ENCODE measurements at places on chromosomes 2 and 18. TPM values are rescaled to one million over a fixed set of nuclear protein-coding genes. Genes with fewer than 3 reads are reported as not detected.

DNA sequence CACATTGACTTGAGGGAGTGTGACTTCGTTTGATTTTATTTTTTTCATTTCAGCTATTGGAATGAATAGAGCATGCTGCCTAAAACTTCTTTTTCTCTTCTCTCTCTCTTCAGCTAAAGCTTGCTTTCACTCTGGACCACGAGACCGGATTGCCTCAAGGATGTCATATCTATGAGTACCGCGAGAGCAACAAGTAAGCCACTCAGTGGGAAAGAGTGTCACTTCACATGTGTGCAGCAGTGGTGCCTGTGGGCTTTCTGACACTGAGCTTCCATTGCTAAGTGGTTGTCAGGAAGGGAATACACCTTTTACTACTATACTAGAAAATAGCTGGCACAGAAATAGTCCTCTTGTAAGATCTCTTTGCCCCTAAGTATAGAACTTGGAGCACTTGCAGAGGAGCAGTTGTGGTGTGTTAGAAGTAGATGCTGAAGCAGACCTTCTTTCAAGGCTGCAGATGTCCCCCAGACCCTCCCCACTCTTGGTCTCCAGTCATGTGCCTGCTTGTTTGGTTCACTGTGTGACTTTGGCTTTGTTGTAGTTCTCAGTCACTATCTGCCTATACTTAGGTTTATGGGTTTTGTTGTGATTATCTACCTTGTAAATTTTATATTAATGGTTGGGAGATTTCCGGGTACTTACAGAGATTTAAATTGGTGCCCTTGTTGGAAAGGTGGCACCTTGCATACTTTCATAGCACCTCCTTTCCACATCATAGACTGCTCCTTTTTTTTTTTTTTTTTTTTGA is 78.5 kb upstream of the ALPP start:
- no peak for DNase-seq

GRCh38 chr2:3758906-3759305 is 55.5 kb downstream of the DCDC2C start:
- DNase-seq = no peak

Gene AFTPH
- 26.3 TPM for total RNA-seq

GRCh38 chr2:221596192-221596591 is 24.1 kb upstream of the EPHA4 start:
- DNase-seq = no peak

Gene PDE1A
- 0.06 TPM for total RNA-seq

DNA sequence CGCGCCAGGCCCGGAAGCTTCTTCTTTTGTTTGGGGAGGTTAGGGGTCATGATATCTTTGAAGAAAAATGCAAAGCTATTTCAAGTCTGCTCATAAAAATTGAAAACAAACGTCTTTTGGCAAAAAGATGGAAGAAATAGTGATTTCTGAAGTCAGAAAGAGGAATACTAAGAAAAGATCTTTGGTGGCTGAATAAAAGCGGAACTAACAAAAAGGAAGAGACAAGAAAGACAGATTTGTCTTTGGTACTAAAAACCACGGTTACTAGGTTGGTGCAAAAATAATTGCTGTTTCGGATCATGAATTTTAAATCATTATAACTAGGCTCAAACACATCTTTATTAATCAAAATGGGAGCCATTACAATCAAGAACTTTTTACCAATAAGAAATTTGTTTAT is 164.6 kb upstream of the TRIB2 start:
- DNase-seq = no peak

DNA sequence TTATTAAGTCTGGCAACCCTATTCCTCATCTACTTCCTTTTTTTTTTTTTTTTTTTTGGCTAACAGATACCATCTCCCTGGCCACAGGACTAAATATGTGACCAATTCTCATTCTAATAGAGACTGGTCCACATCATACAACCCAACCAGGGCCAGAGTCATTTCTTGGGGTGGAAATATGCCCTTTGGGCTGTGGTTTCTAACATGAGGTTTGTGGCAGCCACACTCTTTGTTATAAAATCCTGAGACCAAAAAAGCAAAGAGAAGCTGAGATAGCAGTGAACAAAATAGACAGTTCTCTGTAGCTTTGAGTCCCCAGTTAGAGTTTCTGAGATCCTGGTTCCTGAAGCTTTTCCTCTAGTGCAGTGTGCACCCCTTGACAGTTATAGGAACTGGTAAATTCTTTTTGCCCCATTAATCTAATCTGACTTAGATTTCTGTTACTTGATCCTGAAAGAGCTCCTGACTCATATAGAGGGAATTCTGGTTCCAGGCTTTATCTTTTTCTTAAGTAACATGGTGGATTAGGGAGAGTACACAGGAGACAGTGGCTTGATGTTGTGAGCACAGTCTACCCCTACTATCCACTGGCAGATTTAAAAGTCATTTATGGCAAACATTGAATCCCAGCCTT is 86.8 kb downstream of the MAIP1 start:
- no peak for DNase-seq

Gene ALK
- total RNA-seq = not detected

DNA sequence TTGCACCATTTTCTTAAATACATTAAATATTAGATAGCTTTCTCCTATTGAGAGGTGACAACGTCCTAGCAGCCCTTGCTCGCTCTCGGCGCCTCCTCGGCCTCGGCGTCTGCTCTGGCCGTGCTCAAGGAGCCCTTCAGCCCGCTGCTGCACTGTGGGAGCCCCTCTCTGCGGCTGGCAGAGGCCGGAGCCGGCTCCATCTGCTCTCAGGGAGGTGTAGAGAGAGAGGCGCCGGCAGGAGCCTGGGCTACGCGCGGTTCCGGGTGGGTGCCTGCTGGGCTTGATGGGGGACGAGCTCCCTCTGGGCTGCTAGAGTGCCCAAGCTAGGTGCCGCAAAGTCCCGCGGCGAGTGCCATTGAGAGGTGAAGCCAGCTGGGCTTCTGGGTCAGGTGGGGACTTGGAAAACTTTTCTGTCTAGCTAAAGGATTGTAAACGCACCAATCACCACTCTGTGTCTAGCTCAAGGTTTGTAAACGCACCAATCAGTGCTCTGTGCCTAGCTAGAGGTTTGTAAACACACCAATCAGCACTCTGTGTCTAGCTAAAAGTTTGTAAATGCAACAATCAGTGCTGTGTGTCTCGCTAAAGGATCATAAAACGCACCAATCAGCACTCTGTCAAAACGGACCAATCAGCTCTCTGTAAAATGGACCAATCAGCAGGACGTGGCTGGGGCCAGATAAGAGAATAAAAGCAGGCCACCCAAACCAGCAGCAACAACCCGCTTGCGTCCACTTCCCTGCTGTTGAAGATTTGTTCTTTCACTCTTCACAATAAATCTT is 3.1 kb downstream of the RPRD1A start:
- no peak for DNase-seq

- DNase-seq = no peak
These were observed 326.5 kb downstream of the SATB2 start for GRCh38 chr2:199131136-199131655.

DNA sequence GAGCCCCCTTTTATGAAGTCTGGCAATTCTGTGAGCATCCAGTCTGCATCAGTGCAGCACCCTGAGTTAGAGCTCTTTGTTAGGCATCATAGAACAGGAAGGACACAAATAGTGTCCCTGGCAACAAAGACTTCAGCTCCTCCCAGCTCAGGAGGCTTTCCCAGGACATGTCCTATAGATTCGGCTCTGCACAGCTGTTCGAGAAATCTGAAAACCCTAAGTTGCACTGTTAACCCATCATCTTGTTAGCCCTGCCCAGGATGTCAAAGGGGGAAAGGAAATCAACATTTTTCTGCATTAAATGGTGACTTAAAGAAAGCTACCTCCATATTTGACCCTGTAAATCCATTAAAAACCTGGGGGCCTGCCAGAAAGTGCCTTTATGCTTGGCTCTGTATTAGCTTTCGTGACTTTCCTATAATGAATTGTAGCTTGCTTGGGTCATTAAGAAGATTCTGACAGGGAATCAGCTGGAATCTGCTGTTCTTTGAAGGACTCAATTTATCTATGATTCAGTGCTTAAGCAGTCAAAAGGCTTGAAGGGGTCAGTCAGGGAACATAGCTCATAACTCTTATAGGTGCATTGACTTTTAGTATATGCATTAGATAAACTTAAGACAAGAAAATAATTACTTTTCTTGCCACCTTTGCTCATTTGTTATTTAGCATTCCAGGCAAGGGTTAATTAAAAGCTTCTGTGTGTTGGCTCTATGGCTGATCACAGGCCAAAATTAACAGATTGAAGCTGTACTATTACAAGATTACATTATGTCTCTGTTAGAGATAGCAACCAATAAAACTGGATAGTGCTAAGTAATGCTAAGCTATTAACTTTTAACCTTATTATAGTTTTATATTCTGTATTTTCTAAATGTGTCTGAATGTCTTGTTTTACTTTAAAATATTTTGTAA is 20.6 kb downstream of the ERMN start:
- DNase-seq = peak; percentile 14

Gene HMSD
- 0.88 TPM for total RNA-seq

DNA sequence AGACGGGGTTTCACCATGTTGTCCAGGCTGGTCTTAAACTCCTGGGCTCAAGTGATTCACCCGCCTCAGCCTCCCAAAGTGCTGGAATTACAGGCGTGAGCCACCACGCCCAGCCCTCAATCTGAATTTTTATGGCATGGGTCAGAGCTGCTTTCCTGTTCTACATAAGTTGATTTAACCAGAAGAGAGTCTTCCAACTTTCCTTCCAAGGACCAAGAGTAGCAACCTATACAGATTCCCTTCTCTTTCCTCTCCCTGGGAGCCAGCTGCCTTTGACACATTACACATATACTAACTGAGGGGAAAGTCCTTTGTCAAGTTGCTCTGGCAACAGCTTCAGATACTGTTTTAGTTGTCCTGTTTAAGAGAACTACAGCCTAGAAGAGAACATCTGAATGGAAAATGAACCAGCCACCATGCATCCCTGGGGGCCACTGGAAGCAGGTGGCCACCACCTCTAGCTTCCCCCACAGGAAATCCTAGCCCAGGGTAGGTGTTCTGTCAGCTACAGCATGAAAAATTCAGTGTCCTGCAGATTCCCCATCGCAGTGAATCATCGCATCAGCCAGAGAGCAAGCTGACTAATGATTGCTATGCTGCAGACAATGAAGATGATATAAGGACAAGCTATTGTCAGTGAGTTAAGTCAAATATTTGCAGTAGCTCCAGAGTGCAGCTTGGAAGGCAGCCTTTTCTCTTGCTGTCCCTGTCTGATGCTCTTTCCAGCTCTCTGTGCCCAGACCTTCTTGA is 62.9 kb downstream of the POMC start:
- no peak for DNase-seq

Gene ZAP70
- total RNA-seq = not detected

GRCh38 chr2:36597532-36598377 is at the start of gene FEZ2:
FEZ2 (minus strand) TSS chr2:36598168; CDS start chr2:36598142, 26 bp downstream.
- DNase-seq = peak; percentile 97

- DNase-seq = peak; percentile 94
These were observed at the start of gene HSBP1L1 for GRCh38 chr18:79964330-79965118. HSBP1L1 (plus strand) TSS chr18:79964643; CDS start chr18:79964736, 93 bp downstream.

DNA sequence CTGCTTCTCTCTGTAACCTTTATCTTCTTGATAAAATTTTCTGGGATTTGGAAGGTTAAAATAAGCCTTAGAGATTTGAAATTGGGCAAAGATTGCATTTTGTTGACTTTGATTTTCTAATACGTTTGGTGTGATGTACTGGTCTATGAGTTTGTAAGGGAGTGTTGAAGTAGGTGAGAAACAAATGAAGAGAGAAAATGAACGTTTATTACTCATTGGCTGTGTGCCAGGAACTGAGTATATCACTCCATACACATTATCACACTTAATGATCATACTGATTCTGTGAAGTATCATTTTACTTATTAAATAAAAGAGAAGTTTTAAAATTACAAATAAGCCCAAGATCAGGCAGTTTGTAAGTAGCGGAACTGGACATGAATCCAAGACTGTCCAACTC is 795.1 kb upstream of the ZEB2 start:
- DNase-seq = no peak

DNA sequence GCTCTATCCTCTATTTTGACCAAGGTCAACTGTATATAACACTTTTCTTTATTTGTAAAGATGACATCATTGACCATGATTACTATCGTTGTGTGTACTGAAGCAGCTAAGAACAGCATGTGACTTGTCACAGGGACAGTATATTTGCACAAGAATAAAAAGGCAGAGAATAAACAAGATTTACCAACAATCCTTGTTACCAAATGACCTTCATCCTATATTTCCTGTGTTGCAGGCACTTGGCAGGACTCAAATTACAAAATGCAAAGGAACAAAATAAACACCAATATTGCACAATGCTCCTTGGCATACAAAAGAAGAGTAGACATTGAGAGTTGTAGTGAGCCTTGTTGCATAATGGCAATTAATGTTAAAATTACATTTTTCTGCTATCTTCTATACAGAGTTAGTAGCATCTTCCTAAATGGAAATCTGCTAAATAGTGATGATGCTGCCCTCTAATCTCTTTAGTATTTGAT is 61.8 kb downstream of the RFTN2 start:
- DNase-seq = no peak

Gene KCNJ3
- total RNA-seq = 0.77 TPM

DNA sequence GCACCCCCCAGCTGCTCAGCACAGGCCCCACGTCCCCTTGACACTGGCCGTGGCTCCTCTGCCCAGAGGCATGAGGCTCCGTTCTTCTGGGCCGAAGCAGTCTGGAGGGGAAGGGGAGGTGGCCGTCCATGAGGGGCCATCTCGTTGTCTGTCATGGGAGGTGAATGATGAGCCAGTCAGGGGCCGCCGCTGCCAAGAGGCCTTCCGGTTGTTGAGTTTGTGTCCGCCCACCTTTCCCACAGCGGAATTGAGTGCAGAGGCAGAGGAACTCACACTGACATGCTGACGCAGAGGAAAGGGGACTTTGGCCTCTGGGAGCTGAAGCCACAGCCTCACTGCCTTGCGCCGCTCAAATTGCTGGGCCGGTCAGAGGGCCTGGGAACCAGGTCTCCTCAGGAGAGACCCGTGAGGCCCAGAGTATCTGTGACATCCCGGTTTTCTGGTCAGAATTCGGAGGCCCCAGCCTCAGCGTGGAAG is 268.4 kb downstream of the ATAD2B start:
- DNase-seq = no peak

GRCh38 chr2:230796280-230796862 is 68.4 kb upstream of the ITM2C start:
- DNase-seq = no peak

Data from neural progenitor cell (in vitro differentiated cells).